Suppressor macrophage treated with lipopolysaccharide for 1 hour (primary cell): ENCODE measurements at places on chromosomes 3 and 15.

DNA sequence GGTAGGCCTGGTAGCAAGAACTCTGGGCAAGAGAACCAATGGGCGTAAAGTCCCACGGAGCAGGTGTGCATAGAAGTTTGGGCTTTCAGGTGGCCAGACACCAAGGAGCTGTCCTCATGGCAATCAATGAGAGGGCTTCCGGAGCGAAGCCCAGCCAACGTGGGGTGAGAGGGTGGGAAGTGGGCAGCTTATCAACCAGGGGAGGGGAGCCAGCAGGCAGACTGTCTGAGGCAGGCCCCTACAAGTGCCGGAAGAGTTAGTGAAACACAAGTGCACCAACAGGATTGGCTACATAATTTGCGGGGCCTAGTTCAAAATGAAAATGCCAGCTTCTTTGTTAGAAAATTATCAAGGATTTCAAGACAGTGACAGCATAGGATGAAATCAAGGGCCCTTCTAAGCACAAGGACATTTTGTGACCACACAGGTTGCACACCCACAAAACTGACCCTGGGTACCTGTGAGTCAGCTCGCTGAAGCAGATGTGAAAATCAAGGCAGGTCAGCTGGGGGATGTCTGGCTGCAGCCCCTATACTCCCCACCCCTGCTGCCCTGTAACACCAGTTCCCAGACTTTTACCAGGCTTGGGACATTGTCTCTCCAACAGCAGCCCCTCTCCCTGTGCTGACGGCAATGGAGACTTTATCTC is 102.1 kb upstream of the ETV5 start:
- DNase-seq = no peak

- DNase-seq = no peak
These were observed 31.3 kb downstream of the DAPK2 start for GRCh38 chr15:64014995-64015394.

GRCh38 chr3:1987980-1988379 is 110.7 kb upstream of the CNTN4 start:
- DNase-seq = no peak

GRCh38 chr15:67079361-67079760 is 14.0 kb downstream of the SMAD3 start:
- DNase-seq = no peak

DNA sequence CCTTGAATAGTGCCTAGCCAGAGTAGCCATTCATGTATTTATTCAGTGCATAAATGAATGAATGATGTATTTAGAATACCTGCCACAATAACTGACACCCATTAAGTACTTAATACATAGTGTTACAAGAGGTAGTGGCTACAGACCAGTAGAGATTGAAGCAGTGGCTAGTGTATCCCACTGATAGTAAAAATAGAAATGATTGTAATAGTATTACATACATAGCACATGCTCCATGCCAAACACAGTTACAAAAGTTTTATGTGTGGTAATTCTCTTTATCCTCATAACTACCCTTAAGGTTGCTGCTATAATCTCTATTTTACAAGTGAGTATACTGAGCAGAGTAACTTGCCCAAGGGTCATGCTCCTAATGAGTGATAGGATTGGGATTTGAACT is 30.3 kb upstream of the SCAANT1 start:
- no peak for DNase-seq

GRCh38 chr3:134543113-134543512 is 57.3 kb downstream of the CEP63 start:
- DNase-seq = peak; percentile 79

- no peak for DNase-seq
These were observed 36.1 kb upstream of the ARHGEF26 start for GRCh38 chr3:154085071-154085470.

DNA sequence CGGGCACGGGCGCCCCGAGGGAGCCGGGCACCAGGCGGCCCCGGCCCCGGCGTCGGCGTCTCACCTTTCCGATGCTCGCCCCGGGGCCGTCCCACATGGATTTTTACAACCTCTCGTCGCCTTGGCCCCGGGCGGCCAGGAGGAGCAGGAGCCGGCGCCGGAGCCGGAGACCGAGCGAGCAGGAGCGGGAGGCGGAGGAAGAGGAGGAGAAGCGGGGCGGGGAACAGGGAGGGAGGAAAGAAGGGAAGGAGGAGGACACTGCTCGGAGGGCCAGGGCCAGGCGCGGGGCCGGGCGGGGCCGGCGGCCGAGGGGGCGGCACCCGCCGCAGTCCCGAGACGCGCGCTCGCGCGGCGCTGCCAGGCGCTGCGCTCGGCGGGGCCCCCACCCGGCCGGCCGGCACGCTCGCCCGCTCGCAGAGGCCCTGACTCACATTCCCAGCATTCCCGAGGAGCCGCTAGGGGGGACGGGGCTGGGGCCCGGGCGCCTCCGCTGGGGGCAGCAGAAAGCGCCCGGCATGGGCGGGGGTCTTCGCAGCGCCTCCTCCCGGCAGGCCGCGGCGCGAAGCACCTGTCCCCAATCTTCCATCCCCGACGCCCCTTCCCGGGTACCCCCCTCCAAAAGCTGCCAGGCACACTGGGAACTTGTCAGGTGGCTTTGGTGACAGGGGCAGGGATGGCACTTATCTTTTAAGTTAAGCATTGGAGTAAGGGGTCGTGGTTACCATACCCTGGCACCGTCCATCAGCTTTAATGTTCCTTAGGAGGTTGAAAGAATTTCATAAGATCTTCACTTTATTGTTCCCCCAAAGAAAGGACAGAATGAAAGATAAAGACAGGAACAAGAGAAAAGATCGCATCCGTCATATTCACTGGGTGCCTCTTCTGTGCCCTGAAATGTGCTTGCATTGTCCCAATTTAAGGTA is at the start of gene ERC2:
ERC2 (minus strand) TSS at position 284 of the 923 bp plus-strand sequence.
- no peak for DNase-seq

DNA sequence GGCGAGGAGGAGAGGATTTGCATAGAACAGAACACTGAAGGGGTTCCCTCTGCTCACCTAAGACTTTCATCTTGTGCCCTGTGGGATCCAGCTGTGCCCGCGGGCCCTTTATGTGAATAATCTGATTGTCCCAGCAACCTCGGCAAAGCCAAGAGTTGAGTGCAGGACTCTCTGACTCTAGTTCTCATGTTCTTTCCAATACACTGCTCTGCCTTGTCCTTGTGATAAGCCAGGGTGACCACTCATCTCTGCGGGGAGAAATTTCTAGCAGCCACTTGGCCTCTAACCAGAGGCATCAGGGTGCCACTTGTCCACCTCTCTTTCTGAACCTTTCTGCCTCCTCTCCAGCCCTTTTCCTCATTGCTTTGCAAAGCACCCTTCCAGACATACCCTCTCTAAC is 31.8 kb downstream of the AQP9 start:
- DNase-seq = no peak

DNA sequence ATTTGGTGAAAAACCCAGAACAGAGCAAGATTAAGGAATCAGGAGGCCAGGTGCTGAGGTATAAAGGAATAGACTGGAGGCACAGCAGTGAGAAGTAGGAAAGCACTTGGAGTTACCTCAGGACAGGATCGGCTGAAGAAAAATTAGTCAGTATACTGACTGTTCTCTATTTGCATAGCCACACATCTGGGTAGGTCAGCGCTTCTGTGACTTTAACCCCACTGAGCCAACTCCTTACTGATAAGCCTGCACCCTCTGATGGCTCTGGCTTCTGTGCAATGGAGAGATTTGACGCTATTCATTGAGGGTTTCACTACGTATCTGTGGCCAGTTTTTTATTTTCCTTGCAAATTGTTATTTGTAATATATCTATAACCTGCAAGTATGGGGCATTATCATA is 22.3 kb downstream of the MECOM start:
- no peak for DNase-seq

GRCh38 chr3:24101676-24102168 is 156.6 kb downstream of the NR1D2 start:
- no peak for DNase-seq

GRCh38 chr3:172061724-172062184 is 22.4 kb downstream of the FNDC3B start:
- peak; percentile 89 for DNase-seq

DNA sequence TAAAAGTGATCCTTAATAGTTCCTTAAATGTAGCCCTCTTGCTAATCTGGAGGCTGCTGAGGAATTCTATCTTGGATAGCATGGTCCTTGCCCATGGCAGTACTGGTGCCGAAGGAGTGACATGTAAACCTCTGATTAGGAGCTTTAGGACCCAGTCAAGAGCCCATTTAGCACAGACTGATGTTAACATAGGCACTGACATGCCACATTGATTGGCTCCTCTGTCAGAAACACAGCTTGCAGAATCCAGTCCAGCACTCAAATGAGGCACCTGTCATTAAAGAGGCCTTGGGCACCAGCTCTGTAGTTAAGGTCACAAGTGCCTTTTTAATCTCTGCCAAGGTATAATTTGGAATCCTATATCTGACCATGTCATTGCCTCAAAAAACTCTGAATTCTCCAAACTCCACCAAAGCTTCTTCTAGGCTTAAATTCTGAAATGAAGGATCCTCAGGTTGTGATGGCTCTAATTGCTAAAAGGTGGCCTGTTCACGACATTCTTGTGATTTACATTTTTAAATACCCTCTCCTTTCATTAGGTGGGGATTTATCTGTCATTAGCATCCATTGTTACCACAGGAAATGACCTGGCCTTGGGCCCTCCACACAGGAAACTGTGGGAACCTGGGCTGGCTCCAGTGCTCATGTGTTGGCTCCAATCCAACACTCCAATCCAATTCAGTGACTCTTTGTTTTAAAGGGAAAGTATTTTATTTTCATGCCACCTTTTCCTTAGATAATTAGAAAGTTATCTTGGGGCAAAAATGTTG is 57.3 kb upstream of the RNF7 start:
- DNase-seq = peak; percentile 27

GRCh38 chr3:169303660-169304059 is 359.9 kb downstream of the MECOM start:
- DNase-seq = no peak

GRCh38 chr3:8869613-8870012 is 93.7 kb downstream of the RAD18 start:
- DNase-seq = peak; percentile 32

GRCh38 chr3:172375206-172375850 is 72.9 kb downstream of the GHSR start:
- DNase-seq = no peak

GRCh38 chr3:176939022-176939817 is 258.1 kb downstream of the TBL1XR1 start:
- peak; percentile 78 for DNase-seq

DNA sequence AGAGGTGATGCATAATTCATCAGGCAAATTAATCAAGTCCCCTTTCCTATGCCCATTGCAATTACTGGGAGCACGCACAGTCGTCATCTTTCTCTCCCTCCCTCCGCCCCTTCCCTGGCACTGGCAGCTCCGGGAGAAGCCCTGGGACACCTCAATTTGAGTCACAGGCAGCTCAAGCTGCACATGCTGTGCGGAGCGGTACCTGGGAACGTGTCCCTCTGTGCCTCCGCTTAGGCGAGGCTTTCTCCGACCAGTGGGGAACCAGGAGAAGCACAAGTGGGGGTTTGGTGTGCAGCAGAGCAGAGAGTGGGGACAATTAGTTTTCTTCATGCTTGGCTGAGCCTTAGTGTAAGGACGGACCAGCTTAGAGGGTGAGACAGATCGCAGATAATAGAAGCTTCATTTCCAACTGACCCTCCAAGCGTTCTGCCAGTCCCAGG is 88.3 kb downstream of the SOX14 start:
- DNase-seq = no peak

GRCh38 chr15:75397494-75397893 is 29.1 kb upstream of the MAN2C1 start:
- no peak for DNase-seq

DNA sequence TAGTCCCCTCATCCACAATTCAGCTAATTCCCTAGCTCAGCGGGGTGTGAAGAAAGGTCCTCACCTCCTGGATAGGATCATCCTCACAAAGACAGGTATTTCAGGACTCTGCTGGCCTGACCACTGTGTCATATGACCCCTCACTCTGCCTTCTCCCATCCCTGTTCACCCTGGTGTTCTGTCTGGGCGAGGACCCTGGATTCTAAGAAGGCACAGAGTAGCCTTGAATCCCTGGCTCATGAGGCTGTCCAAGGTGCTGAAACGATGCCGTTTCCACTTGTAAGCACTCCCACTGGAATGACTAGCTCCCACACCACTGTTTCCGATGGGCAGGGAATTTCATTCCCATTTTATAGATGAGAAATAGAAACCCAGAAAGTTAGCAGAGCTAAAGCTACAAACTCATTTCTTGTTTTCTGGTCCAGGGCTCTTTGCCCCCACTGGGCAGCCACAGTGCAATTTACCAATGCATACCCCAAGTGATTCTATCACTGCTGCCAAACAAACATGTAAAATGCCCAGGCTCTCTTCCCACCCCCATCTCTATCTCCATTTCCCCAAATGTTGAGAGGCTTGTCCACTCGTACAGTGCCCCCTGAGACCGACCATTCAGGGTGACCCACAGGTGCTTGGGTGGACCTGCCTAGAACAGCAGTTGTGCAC is 83.2 kb downstream of the RAB11A start:
- DNase-seq = peak; percentile 41

- DNase-seq = no peak
These were observed 378.2 kb upstream of the AZI2 start for GRCh38 chr3:28726840-28727239.

GRCh38 chr15:100786139-100786531 is 93.5 kb upstream of the ALDH1A3 start:
- DNase-seq = no peak

- peak; percentile 53 for DNase-seq
These were observed 203.7 kb downstream of the SLC9A9 start for GRCh38 chr3:143644370-143645089.

DNA sequence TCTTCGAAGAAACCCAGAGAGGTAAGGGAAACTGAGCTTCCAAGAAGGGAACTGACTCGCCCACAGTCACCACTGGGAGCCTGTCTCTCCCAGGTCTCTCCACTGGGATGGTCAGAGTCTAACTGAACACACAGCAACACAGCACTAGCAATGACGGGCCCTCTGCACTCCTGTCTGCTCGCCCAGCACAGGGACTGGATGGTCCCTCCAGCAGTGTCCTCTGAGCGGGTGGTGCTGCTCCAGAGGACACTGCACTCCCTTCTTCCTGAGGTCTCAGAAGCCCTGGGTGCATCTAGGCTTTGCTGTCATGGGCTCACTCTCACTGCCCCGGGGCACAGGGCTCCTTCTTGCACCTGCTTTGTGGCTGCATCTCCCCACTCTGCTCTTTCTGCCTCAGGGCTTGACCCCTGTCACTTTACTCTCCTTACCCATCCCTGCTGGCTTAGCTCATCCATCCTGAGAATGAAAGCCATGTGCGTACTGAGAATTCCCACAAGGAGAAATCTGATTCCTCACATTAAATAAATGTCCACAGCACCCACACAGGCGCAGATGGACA is 356.6 kb downstream of the GABRG3 start:
- no peak for DNase-seq

- DNase-seq = no peak
These were observed 68.3 kb upstream of the HERC1 start for GRCh38 chr15:63901912-63902670.

DNA sequence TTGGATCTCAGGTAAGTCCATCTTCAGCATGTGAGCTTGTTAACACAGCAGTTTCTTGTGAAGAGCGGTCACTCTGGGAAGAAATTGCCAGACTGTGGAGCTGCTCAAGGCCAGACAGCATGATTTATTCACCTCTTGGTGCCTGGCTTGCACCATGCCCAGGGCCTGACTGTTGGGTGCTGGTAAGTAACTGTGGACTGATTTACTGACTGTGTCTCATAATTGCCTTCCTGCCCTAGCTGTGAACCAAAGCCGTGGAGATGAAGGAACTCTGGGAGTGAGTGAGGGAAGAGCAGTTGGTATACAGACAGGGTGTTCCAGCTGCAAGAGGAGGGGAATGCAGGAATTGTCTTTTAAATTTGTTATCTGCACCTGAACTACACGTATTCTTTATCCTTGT is 18.5 kb upstream of the WNT7A start:
- no peak for DNase-seq
